ENCODE measurements at places on chromosomes 1 and 21. TPM values are rescaled to one million over a fixed set of nuclear protein-coding genes. Genes with fewer than 3 reads are reported as not detected.

- H3K36me3 ChIP-seq: no peaks in the 10 kb centered on the region
- H3K27ac ChIP-seq: no peak overlapping the region
- DNase-seq: no peak
- no peaks in the 10 kb centered on the region for H3K27me3 ChIP-seq
- H3K4me1 ChIP-seq: no peaks in the 10 kb centered on the region
These were observed 127.3 kb upstream of the APP start for GRCh38 chr21:26297851-26298250.

DNA sequence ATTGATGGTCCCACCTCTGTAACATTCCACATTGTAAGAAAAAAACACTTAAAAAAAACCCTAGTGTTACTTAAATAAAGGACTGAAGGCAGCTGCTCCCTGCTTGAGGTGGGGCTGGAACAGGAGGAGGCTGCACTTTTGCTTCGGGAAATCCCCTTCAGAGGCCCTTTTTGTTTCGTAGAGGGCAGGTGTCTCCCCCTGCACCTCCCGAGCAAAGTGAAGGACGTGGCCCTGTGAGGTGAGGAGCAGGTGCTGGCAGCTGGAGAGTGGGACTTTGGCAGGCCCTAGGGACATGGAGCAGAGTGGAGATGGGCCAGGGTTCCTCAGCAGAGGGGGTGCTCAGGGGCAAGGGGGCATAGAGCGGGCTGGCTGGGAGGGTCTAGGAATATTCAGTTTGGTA lies 33.4 kb upstream of the WNT4 start:
- DNase-seq: no peak
- H3K27ac ChIP-seq: no peak overlapping the region
- no peaks in the 10 kb centered on the region for H3K36me3 ChIP-seq
- H3K27me3 ChIP-seq: no peaks in the 10 kb centered on the region
- no peak overlapping the region for H3K4me3 ChIP-seq
- H3K4me1 ChIP-seq: no peaks in the 10 kb centered on the region

DNA sequence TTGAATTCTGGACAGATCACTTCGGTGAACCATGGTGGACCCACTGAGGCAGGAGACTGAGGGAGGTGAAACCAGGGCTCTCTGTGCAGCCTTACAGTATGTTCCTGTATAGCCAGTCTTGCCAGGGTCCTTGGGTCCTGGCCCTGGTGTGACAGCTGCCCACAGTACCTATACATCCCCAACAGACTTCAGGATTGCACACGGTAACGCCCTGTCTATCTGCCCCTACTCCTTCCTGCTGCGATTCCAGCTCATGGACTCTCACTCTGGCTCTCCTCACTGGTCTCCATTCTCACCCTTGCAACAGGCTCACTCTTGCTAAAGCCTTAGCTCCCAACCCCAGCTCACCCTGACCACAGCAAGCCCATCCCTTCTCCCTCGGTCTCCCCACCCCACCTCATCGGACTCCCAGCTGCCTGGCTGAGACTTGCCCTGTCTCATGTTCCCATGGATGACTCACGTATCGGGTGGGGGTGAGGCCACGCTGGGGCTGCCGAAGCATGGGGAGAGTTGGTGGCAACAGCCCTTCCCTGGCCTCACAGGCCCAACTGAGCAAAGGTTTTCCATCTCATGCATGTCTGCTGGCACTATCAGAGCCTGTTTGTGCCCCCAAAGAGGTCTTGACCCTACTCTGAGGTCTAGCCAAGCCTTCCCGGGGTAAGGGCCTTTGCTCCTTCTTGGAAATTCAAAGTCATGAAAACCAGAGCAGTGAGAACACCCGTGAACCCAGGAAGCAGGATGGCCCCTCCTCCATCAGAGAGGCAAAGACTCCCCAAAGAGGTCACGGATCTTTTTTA lies 7.1 kb downstream of the PHLDA3 start:
- H3K27ac ChIP-seq: peak overlapping the region; percentile 82
- H3K4me1 ChIP-seq: peaks cover 36% of the 10 kb centered on the region
- no peaks in the 10 kb centered on the region for H3K27me3 ChIP-seq
- peak; percentile 67 for DNase-seq

GRCh38 chr1:55463814-55464475 lies 248.8 kb upstream of the USP24 start:
- H3K36me3 ChIP-seq: no peaks in the 10 kb centered on the region
- H3K4me1 ChIP-seq: no peaks in the 10 kb centered on the region
- H3K27me3 ChIP-seq: no peaks in the 10 kb centered on the region
- no peak overlapping the region for H3K4me3 ChIP-seq
- no peak for DNase-seq
- no peak overlapping the region for H3K27ac ChIP-seq

AIRE gene
- total RNA-seq: not detected

Measured in stomach (tissue), 19 donors.